Stomach (tissue), 19 donors: ENCODE measurements at places on chromosomes 4 and X.
A peak's percentile ranks its signal among the peaks of the same experiment; 100 is the strongest.

GRCh38 chr4:75714704-75715103 lies 9.7 kb upstream of the USO1 start:
- no peak for DNase-seq

DNA sequence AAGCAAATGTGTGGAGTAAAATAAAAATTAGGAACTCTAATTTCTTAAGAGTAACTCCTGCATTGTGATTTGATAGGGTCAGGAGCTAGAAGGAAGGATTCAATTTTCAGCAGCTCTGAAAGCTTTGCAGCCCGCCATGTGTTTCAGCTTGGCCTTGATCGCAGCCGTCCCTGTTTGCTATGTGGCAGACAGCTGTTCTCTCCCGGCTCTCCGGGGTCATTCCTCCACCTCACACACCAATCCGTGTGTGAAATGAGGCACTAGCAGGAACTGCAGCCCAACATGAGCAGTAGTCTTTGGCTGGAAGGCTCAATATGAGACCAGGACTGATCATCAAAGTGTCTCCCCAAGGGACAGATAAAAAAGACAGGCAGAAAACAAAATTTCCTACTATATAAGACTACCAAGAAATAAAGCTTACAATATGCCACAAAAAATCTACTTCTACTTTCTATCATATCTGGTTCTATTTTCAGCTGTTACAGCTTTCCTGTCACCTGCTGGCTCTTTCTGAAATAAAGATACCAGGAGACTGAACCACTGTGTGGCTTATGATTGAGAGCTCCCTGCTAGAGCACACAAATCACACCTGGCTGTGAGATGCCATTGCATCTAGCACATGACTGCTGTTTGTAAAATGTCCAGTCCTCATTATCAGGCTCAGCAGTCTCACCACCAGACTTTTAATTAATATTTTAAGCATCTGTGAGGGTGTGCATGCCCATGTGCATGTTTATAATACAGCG lies 44.1 kb upstream of the SEC24B start:
- no peak for DNase-seq

DNA sequence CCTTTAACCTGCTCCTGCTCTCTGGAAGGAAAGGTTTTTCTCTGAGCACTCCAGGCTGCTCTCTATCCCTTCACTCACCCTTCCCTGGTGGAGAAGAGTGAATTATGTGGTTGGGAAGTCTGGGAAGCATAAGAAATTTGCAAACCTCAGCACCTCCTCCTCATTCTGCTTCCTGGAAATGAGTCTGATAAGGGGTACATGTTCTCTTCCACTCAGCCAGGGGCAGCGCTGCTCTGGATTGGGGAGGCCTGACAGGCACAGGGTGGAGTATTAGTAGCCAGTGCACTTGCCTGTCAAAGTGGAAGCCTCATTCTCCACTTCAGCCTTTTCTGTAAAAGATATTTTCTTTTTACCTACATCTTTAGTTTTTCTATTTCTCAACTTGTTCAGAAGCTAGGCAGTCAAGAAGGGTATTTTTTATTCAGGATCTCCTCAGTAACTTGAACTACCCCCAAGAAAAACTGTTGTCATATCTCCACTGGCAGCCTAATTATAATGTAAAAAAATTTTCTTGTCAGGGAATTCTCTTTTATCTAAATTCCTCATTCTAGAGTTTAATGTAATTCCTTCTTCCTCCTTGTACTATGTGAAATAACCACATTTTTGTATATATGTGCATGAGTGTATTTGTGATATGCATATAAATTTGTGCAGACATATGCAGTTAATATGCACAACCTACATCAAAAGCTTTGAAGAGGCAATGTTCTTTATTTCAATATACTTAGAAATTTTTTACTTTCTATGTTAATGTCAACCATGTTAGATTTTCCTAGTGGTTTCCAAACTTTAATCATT lies 15.3 kb downstream of the ADAMTS3 start:
- DNase-seq: no peak

DNA sequence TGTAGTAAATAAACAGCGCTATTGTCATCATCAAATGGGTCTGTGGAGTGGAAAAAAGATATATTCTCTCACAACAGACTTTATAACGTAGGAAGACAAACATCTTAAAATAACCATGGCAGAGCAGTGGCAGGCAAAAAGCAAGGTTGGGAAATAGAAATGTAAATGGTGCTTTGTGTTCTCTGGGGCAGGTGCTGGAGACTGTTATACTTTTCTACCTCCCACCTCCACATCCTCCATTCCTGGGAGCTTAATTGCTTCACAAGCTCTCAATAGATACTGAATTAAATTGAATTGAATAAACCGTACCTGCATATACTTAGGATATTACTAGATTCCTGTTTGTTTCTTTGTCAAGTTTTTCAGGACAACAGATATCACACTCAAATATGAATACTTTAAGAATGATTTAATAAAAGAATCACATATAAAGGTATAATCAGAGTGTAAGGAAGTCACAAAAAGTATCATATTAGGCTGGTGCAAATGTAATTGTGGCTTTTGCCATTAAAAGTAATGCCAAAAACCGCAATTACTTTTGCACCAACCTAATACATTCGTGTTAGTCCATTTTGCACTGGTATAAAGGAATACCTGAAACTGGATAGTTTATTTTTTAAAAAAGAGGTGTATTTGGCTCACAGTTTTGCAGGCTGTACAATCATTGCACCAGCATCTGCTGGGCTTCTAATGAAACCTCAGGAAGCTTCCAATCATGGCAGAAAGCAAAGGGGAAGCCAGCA lies 367.3 kb downstream of the GRIA2 start:
- no peak for DNase-seq

GRCh38 chr4:117385526-117385925 lies 300.1 kb upstream of the TRAM1L1 start:
- DNase-seq: no peak

DNA sequence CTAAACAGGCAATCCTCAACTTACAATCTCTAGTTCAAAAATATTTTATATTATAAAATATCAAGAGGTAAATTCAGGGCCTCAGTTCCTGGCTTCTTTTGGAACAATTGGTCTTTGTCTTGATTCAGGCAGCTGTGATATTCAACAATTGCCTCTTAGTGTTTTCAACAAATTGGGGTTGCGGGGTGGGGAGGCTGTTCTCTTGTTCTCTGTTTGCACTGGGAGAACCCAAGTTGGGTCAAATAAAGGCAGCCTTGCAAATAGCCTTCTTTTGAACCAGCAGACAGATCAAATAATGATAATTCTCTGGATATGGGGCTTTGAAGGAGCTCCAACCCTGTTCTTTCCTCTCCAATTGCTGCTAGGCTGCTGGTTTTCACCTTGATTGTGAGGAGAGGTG lies 142.5 kb downstream of the COL4A5 start:
- no peak for DNase-seq

- no peak for DNase-seq
Measured at GRCh38 chrX:120367402-120368109, 5.7 kb downstream of the ATP1B4 start.

- DNase-seq: no peak
Measured at GRCh38 chrX:21973321-21974010, 33.0 kb downstream of the SMS start.

DNA sequence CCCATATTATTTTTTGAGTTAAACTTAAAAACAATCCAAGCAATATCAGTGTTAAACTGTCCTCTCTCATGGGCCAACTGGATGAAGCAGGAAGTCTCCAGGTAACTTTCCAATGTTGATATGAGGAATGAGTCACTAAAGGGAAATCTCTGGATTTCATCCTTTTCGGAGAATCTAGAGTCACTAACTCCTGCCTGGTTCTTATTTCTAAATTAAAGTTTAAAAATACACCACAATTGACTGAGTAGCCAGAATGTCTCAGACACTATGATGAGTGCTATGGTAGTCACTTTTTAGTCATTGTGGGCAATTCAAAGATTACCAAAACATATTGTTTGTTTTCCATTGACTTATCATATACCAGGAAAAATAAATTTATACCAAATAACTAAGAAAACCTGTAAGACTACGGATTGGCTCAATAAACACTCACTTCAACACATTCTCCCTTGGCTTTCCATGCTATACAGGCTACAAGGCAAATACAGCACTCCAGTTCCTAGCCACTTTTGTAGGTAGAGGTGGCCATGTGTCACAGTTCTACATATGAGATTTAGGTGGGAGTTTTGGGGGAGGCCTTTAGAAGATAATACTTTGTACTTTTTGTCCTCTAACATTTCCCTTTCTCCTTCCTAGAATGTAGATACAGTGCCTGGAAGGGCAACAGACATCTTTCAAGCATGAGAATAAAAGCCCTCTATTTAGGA lies 8.6 kb downstream of the SLC9B2 start:
- DNase-seq: no peak

- DNase-seq: no peak
Measured at GRCh38 chr4:1799387-1800375, 6.6 kb downstream of the FGFR3 start.

GRCh38 chr4:189050643-189051042 lies 890.0 kb upstream of the FRG1 start:
- DNase-seq: peak; percentile 32

- no peak for DNase-seq
Measured at GRCh38 chr4:172858731-172859230, 309.8 kb upstream of the GALNT7 start.

DNA sequence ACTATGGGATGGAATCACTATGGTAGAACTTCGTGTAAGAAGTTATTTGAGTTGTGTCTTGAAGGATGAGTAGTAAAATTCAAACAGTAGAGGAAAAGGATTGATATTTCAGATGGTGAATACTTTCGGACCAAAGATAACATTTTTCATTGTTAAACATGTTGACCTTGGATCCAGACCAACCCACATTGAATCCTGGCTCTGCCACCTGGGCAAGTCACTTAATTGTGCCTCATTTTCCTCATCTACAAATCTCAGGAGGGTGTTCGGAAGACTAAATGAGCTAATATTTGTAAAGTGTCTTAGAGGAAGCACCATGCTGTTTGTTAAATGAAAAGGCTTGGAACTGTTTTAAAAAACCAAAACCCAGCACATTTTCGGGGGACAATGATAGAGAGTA lies 1.4 kb upstream of the AIFM1 start:
- DNase-seq: no peak
